H54 (cell line): ENCODE measurements at places on chromosomes 16 and 17.

DNA sequence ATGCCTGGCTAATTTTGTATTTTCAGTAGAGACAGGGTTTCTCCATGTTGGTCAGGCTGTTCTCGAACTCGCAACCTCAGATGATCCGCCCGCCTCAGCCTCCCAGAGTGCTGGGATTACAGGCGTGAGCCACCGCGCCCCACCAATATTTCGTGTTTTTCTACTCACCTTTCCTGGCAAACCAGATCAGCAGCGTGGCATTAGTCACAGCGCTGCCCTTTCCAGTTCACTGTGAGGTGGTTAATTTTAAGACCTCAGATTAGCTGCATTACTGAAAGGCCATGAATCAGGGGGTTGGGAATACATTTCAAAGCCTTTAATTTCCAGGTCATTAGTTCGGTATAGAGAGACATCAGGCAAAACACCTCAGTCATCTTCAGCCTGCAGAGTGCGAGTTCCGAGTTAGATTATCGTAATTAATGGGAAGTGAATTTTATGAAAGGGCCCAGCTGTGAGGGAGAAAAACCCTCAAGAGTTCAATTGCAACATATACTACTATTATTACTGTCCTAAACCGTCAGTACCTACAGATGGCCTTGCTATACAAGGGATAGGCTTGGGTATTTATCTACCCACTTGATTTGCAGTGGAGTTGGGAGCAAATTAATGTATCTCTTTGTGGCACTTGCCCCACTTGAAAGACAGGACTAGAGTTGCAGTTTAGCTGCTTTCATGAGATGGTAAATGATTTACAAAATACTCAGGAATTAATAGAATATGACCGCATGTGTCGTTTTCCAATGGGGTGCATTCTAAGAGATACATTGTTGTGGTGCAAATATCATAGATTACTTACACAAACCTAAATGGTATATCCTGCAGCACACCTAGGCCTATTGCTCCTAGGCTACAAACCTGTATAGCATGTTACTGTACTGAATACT is 2.1 kb upstream of the USP32 start:
- DNase-seq, result no peak

- DNase-seq, result no peak
Measured at GRCh38 chr16:15490123-15490711, 55.8 kb downstream of the BMERB1 start.

GRCh38 chr17:56594320-56595107 is 1.0 kb downstream of the NOG start:
- DNase-seq, result peak; percentile 33

GRCh38 chr16:4570688-4571321 is 14.7 kb downstream of the C16orf96 start:
- DNase-seq, result no peak

- DNase-seq, result no peak
Measured at GRCh38 chr17:55777471-55777971, 26.7 kb downstream of the PCTP start.

GRCh38 chr17:18921485-18921884 is 30.5 kb upstream of the SLC5A10 start:
- DNase-seq, result no peak

- DNase-seq, result no peak
Measured at GRCh38 chr17:65688307-65688706, 126.9 kb upstream of the AXIN2 start.

- no peak for DNase-seq
Measured at GRCh38 chr17:14557480-14557879, 256.6 kb downstream of the HS3ST3B1 start.

- no peak for DNase-seq
Measured at GRCh38 chr16:63241497-63242028, 1205.3 kb upstream of the CDH8 start.

DNA sequence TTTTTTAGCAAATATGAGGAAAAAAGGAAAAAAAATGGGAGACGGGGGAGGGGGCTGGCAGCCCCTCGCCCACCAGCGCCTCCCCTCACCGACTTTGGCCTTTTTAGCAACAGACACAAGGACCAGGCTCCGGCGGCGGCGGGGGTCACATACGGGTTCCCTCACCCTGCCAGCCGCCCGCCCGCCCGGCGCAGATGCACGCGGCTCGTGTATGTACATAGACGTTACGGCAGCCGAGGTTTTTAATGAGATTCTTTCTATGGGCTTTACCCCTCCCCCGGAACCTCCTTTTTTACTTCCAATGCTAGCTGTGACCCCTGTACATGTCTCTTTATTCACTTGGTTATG is 1.2 kb upstream of the TMEM88 start:
- no peak for DNase-seq

DNA sequence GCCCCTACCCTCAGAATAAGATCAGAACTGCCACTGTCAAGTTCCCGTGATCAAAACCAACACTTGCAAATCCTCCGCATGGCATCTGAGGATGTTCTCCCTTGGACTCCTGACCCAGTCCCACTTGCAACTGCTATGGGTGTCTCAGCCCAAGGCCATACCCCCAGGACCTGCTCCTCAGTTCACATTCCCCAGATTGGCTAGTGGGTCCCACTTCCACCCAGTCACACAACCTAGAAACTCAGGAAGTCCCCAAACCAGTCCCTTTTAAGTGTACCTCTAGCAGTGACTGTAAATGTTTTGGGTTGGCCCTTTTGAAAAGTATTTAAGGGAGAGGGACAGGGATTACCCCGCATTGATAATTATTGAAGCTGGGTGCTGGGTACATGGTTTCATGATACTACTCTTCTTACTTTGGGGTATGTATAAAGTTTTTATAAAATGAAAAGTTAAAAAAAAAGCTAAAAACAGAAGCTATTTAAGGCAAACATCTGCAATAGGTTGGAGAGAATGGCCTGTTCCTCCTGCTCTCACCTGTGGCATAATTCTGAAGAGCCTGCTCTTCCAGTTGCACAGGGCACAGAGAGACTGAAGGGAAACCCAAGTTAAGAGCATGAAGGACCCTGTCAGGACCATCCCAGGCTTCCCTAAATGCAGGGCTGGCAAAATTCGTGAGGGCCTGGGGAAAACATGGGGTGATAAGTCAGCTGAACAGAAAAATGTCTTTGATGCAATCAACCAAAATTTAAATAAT is 42.5 kb downstream of the ERN1 start:
- no peak for DNase-seq

DNA sequence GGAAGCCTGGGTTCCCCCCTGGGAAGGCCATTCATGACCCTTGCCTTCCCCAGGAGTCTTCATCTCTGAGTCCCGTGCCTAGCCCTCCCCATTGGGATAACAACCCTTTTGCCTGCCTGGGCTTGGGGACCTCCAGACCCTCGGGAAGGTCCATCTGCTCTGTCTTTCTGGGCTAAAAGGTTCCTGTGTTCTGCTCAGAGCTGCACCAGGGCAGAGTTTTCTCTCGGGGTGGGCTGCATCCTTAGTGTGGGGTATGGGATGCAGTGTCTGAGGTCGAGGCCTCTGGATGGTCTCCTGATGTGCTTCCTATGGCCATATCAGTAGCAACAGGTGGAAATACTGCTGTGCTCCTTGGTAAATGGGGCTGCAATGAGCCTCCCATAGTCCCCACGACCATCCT is 22.9 kb upstream of the PLLP start:
- DNase-seq, result no peak

- peak; percentile 84 for DNase-seq
Measured at GRCh38 chr17:38704606-38705522, at the start of gene MLLT6. MLLT6 (plus strand) TSS chr17:38705273; CDS start chr17:38705633, 360 bp downstream.

- DNase-seq, result no peak
Measured at GRCh38 chr16:13999895-14000425, 71.2 kb upstream of the MRTFB start.

DNA sequence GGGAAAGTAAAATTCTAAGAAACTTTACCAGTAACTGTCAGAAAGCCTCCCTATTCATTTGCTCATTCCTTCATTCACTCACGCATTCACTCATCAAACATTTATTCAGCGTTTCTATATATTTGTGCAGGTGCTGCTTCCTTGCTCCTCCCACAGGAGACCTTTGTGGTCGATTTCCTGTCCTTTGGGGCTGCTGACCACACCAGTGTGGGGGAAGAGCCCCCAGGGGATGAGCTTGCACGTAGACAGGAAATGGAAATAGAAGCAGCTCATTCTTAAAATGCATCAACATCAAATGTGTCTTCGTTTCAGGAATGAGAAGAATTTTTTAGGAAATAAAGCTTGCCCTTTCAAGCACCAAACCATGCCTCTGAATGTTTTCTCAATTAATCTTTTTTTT is 9.6 kb downstream of the PIK3R6 start:
- no peak for DNase-seq

DNA sequence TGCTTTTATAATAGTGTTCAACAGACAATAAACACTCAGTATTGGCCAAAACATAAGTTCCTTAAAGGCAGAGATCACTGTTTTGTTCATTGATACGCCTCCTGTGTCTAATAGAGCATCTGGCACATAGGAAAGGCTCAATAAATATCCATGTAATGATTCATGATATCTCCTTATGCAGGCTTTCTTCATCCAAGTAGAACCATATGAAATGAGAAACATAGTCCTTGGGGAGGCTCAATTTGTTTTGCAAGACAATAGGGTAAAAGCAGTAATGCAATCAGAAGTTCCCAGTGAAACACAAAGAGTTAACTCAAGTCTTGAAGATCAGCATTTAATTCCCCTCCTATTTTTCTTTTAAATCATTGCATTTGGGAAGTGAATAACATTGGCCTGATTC is 16.4 kb downstream of the CDH8 start:
- no peak for DNase-seq

DNA sequence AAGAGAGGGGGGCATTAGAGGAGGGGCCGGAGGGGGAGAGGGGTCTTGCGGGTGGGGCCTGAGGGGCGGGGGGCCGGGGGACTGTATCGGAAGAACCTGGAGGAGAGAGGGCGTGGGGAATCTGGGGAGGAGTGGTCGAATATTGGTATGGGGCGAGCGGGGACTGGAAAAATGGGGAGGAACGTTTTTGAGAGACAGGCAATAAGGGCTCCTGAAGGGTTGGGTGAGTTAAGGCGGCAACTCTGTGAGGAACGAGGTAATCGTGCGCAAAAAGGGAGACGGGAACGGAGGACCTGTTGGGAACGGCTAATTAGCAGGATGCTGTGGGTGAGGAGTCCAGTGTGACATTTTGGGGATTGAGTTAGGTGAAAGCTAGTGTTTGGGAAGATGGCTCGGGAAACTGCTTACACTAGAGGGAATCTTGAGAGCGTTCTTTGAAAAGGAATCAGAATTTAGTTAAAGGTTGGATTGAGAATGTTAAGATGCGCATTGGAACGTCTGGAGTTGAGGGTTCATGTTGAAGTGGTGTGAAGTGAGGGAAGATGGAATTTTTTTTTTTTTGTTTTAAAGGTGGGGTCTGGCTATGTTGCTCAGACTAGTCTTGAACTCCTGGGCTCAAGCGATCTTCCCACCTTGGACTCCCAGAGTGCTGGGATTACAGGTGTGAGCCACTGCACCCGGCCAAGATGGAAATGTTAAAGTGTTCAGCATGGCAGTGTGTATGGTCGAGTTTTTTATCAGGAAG is 662 bp downstream of the WIPF2 start:
- DNase-seq, result peak; percentile 61

GRCh38 chr16:88466175-88466862 is 13.2 kb downstream of the ZFPM1 start:
- DNase-seq, result no peak

DNA sequence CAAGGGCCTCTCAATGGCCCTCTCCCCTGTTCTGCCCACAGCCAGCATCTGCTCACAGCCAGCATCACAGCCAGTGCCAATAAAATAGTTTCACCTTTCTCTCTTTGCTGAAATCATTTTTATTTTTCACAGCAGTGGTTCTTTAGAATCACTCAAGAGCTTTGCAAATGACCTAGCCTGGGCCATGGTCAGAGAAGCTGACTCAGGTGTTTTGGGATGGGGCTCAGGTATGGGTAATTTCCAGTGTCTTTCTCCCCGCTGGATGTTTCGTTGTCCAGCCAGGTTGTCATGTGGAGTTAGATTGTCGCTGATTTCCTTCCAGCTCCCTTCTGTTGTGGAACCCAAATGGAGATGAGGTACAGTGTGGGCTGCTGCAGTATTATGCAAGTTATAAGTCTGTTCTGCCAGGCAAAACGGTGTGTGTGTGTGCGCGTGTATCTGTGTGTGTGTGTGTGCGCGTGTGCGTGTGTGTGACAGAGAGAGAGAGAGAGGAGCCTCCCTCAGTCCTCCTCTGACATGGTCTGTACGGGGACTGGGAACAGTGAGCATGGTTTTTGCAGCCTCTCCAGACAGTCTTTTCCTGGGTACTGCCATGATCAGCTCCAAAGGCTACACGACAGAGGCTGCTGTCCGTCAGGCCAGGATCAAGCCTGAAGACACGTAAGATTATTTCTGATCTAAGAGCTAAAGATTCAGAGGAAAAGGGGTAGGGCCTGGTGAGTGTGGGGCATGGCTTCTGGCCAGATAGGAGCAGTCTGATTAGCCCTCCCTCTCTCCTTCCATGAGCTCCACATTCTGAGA is 1.4 kb upstream of the PMP22 start:
- no peak for DNase-seq

DNA sequence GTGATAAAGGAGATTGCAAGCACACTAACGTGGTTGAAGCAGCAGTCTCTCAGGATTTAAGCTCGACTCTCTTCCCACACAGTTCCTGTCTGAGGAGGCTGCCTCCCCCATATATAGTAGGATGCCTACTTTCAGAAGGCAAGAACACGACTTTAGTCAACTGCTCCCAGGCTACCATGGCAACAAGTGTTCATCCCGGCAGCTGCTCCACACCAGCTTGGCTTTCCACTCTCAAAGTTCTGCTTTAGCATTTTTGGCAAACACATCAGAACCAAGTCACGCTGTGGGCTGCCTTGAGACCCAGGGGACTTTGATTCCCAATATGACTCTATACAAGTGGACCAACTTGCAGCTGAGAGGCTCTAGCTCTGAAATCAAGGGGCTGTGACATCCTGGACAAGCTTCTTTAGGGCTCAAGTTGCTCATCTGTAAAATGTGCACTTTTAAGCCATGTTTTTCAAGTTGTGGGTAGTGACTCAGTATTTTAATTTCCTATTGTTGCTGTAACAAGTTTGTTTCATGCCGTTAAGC is 16.5 kb downstream of the ZP2 start:
- DNase-seq, result no peak

GRCh38 chr17:42844761-42845555 is 578 bp downstream of the AOC2 start:
- DNase-seq, result no peak

GRCh38 chr16:59522826-59523225 is 788.7 kb upstream of the GOT2 start:
- no peak for DNase-seq

DNA sequence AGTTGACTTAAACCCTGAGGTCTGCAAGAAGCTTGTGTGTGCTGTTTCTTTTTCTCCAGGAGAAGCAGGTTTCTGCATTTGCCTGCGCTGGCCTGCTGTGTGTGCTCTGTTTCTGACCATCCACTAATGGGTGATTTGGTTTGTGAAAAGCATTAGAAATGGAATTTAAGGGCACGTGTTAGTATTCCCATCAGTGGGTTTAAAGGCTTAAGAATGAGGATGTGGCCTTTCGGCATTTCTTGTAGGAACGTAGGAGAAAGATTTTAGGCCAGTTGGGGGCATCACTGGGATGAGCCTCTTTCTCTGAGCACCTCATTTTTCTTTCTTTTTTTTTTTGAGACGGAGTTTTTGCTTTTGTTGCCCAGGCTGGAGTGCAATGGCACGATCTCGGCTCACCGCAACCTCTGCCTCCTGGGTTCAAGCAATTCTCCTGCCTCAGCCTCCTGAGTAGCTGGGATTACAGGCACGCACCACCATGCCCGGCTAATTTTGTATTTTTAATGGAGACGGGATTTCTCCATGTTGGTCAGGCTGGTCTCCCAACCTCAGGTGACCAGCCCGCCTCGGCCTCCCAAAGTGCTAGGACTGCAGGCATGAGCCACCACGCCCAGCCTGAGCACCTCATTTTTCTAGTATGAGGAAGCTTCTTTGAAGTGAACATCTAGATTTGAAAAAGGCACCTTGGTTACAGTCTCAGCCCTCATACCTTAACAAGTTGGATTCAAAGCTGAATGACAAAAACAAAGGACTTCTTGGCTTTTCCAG is 110.3 kb downstream of the BANP start:
- DNase-seq, result no peak
